Daoy (cell line): ENCODE measurements at places on chromosomes 2 and 18. TPM values are rescaled to one million over a fixed set of nuclear protein-coding genes. Genes with fewer than 3 reads are reported as not detected.

DNA sequence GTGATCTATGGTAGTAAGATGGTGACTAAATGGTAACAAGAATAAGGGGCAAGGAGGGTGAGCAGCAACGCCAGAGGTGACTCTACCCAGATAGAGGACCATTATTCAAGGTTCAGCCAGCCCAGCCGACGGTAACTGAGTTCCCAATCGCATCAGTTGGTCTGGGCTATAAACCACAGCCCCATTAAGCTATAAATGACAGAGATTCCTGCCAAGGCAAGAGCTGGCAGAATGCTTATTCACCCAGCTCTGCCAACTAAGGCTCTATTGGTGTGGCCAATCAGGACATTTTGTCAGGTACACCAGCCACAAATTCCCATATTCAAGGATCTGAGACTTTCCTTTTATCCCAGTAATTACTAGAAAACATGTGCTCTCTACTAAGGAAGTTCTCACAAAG lies 3.6 kb downstream of the CHN1 start:
- DNase-seq = no peak

DNA sequence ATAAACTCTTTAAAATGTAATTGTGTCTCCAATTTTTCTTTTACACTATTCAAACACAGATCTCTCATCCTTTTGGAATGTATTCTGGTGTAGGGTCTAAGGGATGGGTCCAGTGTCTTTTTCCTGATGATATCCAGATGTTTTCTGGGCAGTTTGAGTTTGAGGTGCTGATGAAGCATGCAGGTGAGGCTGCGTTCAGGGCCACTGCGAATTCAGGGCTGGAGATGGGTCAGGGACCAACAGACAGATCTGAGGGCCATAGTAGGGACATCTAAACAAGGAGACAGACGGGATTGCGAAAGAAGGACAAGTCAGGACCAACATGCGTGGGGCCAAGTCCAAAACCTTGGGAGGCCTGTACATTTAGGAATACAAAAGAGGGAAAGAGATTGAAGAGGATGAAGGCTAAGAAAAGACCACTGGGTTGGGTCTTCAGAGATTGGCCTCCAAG lies 70.2 kb downstream of the ACAA2 start:
- no peak for DNase-seq

DNA sequence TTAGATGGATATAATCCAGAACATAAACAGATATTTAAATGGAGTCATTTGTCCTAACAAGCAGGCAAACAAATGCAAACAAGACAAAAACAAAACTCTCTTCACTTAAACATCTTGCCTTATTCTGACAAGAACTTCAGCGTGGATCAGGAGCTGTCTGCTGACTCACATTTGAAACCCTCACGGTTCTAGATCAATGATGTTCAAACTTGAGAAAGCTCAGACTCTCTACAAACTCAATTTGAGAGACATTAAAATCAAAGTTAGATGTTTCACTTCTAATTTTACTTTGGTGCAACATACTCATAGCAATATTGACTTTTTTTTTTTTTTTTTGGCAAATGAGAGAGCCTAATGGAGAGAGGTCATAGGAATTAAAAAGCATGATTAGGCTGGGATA lies 362.8 kb upstream of the SLC14A2 start:
- no peak for DNase-seq

DNA sequence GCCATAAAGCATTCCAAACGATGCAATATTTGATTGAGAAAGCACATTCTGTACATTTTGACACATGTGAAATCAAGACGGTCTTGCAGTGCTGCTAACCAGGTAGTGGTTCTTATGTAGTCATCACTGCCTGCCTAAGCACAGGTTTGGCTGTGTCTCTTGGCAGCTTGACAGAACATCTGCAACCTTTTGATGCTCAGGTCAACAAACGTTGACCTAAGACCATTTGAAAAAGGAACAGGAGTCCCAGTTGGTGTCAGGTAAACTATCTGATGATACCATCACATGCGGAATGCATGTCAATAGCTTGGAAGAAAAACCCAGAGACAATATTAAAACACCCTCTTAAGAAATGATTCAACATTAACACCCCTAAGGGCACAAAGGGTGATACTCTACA lies 80.7 kb downstream of the L3MBTL4 start:
- DNase-seq = no peak

TUBA4B gene
- total RNA-seq = not detected in 2 replicates

- DNase-seq = no peak
These were observed 230.3 kb downstream of the PDE11A start for GRCh38 chr2:177842243-177842642.

- DNase-seq = no peak
These were observed 288.9 kb upstream of the FBXO11 start for GRCh38 chr2:48195169-48195568.

DNA sequence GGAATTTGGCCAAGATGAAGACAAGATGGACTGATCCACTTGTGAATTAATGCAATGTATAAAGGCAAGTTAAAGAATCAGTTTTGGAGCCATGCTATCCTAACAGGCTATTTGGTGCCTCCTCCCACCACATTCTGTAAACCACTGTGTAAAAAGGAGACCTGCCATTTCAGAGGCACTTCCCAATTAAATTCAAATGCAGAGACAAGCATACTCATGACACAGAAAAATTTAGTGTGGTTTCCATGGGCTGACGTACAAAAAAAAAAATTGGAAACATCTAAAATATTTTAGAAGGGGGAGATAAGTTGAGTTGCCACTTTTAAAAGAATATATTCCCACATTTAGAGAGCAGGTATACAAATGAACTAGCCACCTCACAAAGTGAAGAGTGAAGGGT lies 112.1 kb downstream of the TCF4 start:
- DNase-seq = no peak

DNA sequence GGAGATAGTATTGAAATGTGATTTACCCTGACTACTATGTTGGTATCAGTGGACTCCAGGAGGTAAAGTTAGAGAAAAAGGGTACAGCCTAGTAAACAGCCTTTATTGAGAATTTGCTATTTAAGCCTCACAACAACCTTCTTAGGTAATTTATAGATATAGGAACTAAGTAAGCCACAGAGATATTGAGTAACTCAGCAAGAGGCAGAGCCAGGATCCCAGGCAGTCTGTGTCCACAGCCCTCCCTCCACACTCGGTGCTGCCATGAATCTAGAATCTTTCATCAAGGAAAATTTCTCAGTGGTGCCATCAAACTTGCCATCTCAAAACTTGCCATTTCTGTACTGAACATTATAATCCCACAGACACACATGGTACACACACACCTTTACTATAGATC lies 170.9 kb downstream of the CAPN13 start:
- no peak for DNase-seq

MEP1B gene
- not detected in 2 replicates for total RNA-seq

- DNase-seq = no peak
These were observed 185.5 kb upstream of the SETBP1 start for GRCh38 chr18:44495151-44495550.

DNA sequence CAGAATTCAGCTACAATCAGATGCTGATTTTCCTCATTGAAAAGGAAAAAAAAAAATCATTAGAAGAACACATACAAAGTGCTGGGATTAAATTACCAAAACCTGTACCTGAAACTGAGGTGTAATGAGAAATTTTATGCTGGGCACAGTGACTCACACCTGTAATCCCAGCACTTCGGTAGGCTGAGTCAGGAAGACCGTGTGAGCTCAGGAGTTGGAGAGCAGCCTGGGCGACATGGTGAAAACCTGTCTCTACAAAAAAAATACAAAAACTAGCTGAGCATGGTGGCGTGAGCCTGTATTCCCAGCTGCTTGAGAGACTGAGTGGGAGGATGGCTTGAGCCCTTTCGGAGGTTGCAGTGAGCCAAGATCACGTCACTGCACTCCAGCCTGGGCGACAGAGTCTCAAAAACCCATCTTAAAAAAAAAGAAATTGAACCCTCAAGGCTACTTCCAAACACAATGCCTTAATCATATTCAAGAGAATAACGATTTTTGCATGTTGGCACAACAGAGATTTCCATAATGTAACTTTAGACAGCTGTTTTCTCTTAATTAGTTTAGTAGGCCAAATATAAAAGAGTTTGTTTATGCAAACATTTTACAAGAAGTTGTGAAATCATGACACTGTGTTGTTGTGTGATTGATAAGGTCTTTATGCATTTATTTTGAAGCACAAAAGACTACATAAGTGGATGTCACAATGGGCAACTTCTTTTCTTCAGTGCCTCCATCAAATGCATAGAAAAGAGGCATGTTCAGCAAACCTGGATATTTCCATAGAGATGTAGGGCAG lies 63.9 kb downstream of the FAM161A start:
- peak; percentile 6 for DNase-seq

KCNK3 gene
- total RNA-seq = 0.03 and 0.80 TPM in 2 replicates

GRCh38 chr18:2191180-2191790 lies 380.0 kb downstream of the METTL4 start:
- DNase-seq = no peak

GRCh38 chr2:172535119-172535518 lies 20.8 kb upstream of the PDK1 start:
- DNase-seq = no peak
